ENCODE measurements at places on chromosomes 3 and 15.

DNA sequence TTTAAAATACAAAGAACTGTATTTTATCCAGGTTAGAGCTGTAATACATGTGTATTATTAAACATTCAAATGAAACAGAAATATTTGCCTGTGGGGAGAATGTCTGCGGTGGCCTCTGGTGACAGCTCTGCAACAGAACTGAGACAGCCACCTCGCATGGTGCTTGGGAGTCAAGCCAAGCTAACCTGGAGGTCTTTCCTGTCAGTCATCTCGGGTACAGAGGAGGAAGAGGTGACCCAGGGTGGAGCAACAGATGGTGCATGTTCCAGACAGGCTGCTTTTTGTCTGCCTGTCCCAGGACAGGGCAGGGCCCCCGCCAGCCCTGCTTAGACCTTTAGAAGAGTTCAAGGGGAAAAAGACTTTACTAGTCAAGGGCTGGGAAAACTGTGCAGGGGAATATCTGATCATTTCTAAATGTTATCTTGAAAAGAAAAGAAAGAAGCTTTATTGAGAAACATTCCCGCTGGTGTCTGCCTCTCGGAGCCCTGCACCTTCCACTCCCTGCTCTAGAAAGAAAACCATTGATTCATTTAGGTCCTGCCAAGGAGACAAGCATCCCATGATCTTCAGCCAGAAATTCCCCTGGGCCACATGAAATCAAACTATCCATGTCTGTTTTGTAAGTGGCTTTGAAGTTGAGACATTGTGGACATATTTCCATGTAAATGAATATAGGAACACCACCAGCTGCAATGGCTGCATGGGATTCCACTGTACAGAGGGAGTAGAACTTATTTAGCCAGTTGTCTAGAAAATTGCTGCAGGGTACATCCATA is 5.5 kb upstream of the NR2E3 start:
- no peak for DNase-seq

DNA sequence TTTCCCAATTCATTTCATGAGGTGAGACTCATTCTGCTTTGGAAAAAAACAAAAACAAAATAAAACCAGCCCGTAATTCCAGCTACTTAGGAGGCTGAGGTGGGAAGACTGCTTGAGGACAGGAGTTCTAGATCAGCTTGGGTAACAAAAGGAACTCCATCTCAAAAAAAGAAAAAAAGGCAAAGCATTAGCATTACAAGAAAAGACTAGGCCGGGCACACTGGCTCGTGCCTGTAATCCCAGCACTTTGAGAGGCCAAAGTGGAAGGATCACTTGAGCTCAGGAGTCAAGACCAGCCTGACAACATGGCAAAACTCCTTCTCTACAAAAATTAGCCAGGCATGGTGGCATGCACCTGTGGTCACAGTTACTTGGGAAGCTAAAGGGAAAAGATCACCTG is 33.9 kb downstream of the TRPM7 start:
- no peak for DNase-seq

- DNase-seq: no peak
Observed at GRCh38 chr3:122618614-122619013, 41.2 kb downstream of the PARP15 start.

- DNase-seq: no peak
Observed at GRCh38 chr15:70030851-70031250, 66.9 kb downstream of the TLE3 start.

GRCh38 chr3:24899901-24900603 is 405.4 kb upstream of the THRB start:
- DNase-seq: no peak

- DNase-seq: no peak
Observed at GRCh38 chr3:108472001-108472591, 38.3 kb downstream of the MYH15 start.

- DNase-seq: no peak
Observed at GRCh38 chr3:29759411-29760225, 478.7 kb downstream of the RBMS3 start.

- no peak for DNase-seq
Observed at GRCh38 chr3:16279010-16279801, 14.2 kb downstream of the OXNAD1 start.

- DNase-seq: no peak
Observed at GRCh38 chr3:23264413-23264812, 61.3 kb downstream of the UBE2E2 start.

DNA sequence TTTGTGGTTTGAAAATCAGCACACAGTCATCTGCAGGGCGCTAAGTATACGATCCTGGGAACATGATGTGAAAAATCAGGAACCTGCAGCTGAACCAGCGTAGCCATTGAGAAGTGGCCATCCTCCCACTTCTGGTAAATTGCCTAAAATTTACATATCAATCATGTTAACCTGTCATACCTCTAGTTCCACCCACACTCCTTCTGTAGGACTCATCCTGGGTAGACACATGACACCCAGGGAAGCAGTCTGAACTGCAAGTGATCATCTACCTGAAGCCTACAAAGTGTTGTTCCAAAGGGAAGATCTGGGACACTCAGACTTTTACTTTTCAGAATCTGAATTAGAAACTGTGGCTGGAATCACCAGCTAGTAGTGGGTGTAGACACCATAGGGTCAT is 5.5 kb upstream of the PSMD6 start:
- no peak for DNase-seq

- no peak for DNase-seq
Observed at GRCh38 chr3:14766428-14767244, 52.1 kb upstream of the FGD5 start.

- no peak for DNase-seq
Observed at GRCh38 chr3:174218016-174218415, 641.1 kb upstream of the NAALADL2 start.

GRCh38 chr3:25532431-25533162 is 104.5 kb downstream of the RARB start:
- DNase-seq: no peak

DNA sequence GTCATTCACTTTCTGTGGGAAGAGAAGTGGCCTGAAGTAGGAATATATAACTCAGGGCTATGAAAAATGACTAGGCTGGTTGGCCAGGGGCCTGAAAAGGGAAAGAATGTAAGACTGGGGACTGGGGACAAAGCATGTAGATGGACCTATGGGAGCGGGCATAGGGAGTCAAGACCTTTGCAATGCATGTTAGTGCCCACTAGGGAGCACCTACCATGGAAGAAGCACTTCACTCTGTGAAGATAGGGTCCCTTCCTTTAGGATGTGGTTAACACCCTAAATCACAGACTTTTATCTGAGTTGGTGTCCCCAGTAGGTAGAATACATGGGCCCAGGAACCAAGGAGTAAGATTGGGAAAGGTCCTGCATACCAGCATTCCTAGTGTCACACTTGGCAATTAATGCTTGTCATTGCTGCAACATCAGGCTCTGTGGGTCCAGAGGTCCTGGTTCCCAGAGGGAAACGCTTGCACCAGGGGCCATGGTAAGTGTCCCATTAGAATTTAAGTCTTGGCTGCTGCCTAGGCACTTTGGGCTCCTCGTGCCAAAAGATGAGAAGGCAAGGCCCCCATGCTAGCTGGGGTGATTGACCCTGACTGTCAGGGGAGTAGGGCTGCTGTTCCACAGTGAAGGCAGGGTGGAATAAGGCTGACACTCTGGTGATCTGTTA is 79.6 kb downstream of the CRYGS start:
- DNase-seq: no peak

DNA sequence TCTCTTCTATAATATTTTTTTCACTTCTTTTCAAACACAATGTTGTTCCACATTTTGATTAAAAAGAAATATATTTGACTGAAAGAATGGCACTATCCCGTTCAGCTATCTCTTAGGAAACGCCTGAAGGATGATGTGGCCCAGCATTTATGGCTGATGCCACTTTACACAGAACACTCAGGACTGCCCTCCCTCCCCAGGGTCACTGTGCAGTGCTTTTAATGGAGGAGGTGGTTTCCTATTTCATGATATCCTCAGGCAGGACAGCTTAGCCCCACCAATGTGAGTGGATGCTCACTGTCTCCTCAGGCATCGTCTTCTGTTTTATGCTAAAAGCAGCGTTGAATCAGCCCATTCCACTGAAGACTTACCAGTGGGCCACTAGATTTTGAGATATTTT is 135.9 kb downstream of the KCNAB1 start:
- DNase-seq: no peak

DNA sequence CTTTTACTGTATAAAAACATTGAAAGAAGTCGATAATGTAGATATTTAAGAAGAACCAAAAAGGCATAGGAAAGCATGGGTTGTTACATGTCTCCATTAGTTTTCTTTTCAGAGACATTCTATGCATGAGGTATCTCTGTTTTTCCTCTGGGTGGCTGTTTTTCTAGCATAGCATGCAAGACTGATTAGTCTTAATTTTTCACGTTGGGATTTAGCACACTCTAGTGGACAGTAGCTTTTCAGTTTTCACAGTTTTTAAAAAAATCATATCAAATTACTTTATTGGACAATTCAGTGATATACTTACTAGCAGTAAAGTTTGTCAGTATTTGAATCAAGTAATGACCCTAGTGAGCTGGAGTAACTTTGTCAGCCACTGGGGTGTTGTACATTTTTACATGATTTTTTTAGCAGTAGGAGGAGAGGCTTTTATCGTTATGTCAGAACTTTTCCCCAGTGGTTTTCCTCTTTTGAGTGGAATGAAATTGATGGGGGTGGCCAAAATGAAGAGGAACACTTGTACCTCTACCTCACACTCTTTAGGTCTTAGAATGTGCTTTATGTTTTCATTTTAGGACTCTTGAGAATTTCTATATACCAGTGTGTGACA is 57.2 kb downstream of the SEC22A start:
- no peak for DNase-seq

GRCh38 chr3:172291650-172292049 is 156.6 kb downstream of the GHSR start:
- no peak for DNase-seq

DNA sequence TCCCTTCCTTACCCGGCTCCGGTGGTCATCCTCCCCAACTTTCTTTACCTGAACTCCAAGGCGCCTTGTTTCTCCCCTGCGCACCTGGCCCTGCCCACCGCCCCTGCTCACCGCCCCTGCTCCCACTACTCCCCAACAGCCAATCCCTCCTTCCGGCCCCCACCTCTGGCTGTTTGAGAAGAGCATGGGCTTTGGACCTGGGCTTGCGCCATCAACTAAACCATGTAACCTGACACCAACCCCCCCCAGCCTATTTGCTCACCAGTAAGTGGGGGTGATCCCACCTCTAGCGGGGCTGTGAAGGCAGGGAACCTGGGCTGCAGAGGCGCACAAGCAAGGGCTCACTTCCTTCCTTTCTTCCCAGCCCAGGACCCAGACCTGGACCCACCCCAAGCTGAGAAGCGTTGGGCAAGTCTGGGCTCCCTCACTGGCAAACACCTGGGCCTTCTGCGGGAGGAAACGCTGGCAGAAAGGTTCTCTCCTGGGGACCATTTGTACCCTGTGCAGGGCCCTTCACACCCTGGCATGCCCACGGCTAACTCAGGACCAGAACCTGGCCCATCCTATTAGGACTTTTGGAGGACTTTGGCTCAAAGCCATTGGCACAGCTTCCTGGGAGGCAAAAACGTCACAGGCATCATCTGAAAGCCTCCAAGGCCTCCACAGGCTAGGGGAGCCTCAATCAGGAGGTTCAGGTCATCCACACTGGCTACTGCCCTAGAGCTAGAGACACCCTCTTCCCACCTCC is at the start of gene PLXNB1:
Gene PLXNB1, minus strand, starts transcription at position 127 of the 748 bp plus-strand sequence. CDS start 5,475 bp downstream, outside the sequence.
- DNase-seq: no peak

DNA sequence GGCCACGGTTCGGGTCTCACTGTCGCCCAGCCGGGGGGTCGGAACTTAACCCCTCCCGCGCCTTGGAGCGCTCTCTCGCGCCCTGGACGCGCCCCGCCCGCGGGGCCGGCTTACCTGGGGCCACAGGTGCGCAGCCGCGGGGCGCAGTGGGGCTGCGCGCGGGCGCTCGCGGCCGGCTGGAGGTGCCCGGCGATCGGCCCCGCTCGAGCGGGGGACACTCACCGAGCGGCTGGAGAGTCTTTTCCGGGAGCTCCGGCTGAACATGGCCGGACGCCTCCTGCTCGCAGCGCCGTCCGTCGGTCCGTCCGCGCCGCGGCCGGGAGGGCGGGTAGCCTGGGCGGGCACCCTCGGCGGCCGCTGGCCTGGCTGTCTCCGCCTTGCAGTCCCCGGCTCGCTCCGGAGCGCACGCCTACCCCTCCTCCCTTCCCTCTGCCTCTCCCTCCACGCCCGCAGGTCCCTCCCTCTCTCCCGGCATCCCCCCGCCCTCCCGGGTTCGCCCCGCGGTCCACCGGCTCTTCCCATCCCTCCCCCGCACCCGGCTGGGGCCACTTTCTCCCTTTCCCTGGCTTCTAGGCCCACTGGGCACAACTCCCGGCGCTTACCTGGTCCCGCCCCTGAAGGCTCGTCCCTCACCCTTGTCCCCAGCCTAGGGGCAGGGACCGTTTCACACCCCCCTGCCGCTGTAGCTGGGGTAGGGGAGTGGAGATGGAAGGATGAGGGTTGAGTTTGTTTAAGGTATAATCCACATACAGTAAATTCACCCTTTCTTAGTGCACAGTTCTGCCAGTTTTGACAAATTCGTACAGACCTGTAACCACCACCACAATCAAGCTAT is 220.1 kb upstream of the PRICKLE2 start:
- no peak for DNase-seq

- no peak for DNase-seq
Observed at GRCh38 chr3:159057621-159058020, 255.8 kb downstream of the MFSD1 start.

GRCh38 chr3:149273096-149273751 is 51.6 kb upstream of the CP start:
- DNase-seq: no peak

GRCh38 chr3:187612656-187613055 is 57.5 kb downstream of the SST start:
- DNase-seq: no peak

DNA sequence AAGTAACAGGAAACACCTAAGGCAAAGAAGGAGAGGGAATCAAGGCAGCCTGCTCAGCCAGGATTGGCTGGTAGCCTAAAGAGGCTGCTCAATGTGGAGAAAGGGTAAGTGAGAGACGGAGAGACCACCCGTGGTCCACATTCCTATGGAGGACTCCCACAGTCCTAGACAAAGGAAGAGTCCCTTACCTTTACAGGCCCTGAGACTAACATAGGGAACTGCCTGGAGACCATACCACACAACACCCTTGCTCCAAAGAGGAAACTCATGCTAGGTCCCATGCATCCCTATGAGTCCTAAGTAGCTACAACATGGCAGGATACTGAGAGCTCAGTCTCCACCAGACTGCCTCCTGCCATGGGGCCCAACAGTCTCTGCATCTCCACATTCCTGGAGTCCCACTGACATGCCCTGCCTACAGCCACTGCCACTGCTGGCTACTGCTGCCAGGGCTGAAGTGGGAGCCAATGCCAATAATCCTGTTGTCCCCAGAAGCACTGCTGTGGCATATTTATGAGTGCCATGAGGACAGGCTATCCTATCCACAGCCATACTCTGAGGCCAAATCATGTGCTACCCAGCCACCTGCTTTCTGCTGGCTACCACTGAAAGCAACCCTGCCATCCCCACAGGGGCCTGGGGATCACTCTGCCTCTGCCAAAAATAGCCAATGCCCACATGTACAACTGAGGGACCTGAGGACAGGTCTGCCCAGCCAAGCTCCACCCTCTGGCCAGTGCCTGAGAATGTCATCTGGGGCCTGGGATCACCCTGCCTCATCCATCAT is 45.0 kb downstream of the COPS2 start:
- DNase-seq: no peak

Data from activated T-helper 2 cell treated with anti-CD3 and anti-CD28 coated beads, Interferon-gamma antibody, Interleukin-2, Interleukin-4, amounts not matched to agents 10 μg/mL and 5 μg/mL and 100 μg/mL, durations not matched to agents 14 hours and 24 hours and 36 hours (primary cell).